ENCODE measurements at places on chromosomes 7 and 10. TPM values are rescaled to one million over a fixed set of nuclear protein-coding genes. Genes with fewer than 3 reads are reported as not detected.

The CNTNAP2 gene
- total RNA-seq = 0.09 TPM

The GPRIN2 gene
- not detected for total RNA-seq

The FRMD4A gene
- total RNA-seq = 12.4 TPM

The UTF1 gene
- not detected for total RNA-seq

The SHTN1 gene
- total RNA-seq = 0.65 TPM

The ASZ1 gene
- not detected for total RNA-seq

The GIMAP5 gene
- 420 TPM for total RNA-seq

The MYL10 gene
- not detected for total RNA-seq

The EPDR1 gene
- 3.3 TPM for total RNA-seq

The TRIM73 gene
- 2.0 TPM for total RNA-seq

The AGR3 gene
- not detected for total RNA-seq
